ENCODE measurements at places on chromosomes 3 and 15. TPM values are rescaled to one million over a fixed set of nuclear protein-coding genes. Genes with fewer than 3 reads are reported as not detected.

The TRIM71 gene
- total RNA-seq = not detected

The LSAMP gene
- total RNA-seq = 1.5 TPM

DNA sequence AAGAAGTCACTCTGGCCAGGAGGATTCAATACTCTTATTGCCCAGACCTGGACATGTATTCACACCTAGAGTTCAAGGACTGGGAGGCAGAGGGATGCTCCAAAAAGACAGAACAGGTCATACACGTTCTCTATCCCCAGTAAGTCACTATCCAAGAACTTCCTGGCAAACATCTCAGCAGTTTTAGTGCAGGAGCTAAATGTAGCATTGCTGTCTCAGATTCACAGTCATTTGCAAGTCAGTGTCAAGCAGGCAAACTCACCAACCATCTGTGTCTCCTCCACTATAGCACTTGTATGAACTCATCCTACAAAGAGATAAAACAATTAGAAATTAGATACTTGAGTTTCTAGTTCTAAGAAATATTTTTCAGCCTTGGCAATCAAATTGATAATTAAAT is 38.4 kb downstream of the ABHD17C start:
- no peak for ATAC-seq

DNA sequence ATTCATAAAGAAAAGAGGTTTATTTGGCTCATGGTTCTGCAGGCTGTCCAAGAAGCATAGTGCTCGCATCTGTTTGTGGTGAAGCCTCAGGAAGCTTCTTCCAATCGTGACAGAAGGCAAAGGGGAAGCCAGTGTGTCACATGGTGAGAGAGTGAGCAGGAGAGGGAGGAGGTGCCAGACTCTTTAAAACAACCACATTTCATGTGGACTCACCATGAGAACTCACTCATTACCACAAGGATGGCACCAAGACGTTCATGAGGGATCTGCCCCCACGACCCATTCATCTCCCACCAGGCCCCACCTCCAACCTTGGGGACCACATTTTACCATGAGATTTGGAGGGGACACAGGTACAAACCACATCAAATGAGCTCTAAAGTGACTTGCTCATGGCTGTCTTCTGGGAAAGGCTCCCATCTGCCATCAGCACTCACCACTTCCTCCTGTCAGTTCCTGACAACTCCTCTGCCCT is 327.3 kb upstream of the TLE3 start:
- ATAC-seq = no peak

DNA sequence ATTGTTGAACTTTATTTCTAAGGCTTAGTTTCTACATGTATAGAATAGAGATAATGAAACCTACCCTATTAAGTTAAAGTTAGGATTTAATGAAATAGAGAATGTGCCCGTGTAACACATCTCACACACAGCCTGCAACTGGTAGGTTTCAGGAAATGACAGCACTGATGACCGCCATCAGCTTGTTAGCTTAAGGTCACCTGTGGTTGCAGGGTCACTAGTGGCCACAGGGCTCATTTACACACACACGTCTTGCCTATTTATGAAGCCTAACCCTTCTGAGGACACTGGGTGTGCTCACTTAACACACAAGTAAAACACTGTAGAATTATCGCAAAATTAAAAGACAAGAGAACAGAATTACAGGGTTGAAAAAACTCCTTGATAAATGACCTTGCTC is 20.1 kb downstream of the CHRM5 start:
- no peak for ATAC-seq

DNA sequence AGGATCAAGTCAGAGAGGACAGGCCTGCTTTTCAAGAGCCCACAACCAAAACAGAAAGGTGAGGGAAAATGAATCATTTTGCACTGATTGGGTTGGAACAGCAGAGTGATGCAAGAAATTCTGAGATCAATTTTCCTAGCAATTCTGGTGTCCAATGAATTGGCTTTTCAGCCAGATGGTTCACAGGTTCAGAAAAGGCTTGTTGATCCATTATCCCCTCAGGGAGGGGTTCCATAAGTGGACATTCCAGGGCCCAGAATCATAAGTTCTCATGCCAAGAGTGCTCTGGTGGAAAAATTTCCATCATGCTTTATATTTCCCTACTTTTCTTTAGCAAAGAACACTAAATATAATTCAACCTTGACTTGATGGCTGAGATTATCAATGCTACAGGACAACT is 16.2 kb downstream of the RBP2 start:
- ATAC-seq = no peak

DNA sequence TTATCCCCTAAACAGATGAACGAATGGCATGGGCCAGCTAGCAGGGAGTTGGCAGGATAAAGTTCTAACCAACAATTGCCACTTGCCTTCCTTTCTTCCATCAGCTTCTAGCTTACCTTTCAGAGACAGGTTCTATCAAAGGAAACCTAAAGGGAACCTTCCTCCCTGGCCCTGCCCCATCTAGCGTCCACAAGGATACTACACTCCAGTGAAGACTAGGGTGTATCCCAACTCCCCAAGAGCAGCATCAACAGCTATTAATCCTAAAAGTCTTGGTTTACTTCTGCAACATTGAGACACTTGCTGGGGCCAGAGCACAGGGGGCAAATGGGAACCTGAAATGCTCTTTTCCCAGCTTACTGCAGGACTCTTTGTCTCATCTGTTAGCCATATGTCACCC is 37.0 kb upstream of the TMC3 start:
- no peak for ATAC-seq

DNA sequence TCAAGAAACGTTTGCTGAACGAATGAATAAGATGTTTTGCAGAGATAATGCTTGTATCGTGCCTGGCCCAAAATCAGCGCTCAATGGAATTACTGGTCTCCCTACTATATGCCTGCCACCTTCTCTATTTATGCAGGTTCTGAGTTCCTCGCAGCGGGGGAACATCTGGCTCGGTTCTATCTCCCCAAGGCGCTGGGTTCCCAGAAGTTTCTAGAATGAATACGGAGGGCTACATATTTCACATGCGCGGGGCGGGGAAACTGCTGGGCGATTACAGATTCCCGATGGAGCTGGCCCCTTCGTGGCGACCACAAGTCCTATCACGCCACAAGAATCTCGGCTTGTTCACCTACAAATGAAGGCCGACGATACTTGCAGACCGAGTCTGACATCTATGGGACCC is 411 bp upstream of the EIF2B5 start:
- ATAC-seq = no peak

- no peak for ATAC-seq
Measured at GRCh38 chr3:143657391-143657790, 190.9 kb downstream of the SLC9A9 start.
